ENCODE measurements at places on chromosomes 7 and 10. TPM values are rescaled to one million over a fixed set of nuclear protein-coding genes. Genes with fewer than 3 reads are reported as not detected.

Gene PLXDC2
- 6.1 TPM for total RNA-seq

Gene PGAM2
- total RNA-seq = not detected

Gene SFTPD
- not detected for total RNA-seq

Gene GJD4
- not detected for total RNA-seq

Gene POLD2
- total RNA-seq = 136 TPM

Gene HECW1
- 1.1 TPM for total RNA-seq

Gene WNT16
- total RNA-seq = 1.7 TPM

Gene ANKRD30A
- total RNA-seq = not detected

Gene DENND11
- total RNA-seq = 5.0 TPM

Gene PLCE1
- 4.5 TPM for total RNA-seq

Gene NME8
- not detected for total RNA-seq

Gene GNGT1
- total RNA-seq = not detected

Gene GNG11
- 6.1 TPM for total RNA-seq

Gene SUGCT
- total RNA-seq = 7.5 TPM

Gene TYW1B
- 1.8 TPM for total RNA-seq

Gene KCND2
- total RNA-seq = under 0.01 TPM

Gene CTAGE6
- 0.18 TPM for total RNA-seq

Gene C10orf71
- total RNA-seq = not detected

Gene MPP7
- 1.4 TPM for total RNA-seq

Gene SH2D4B
- not detected for total RNA-seq

Gene MMD2
- not detected for total RNA-seq

Gene VGF
- total RNA-seq = 0.18 TPM

Gene LDB3
- total RNA-seq = 0.28 TPM

Gene CREM
- total RNA-seq = 40.5 TPM

Gene NUTM2A
- under 0.01 TPM for total RNA-seq

Gene ANKRD1
- total RNA-seq = 10.8 TPM

Gene ACTL6B
- total RNA-seq = not detected

Gene SPDYE2
- not detected for total RNA-seq

Gene DNAJC9
- total RNA-seq = 39.4 TPM

Gene MSMB
- total RNA-seq = not detected

Gene IDI2
- total RNA-seq = not detected

Gene NIPSNAP2
- total RNA-seq = 53.0 TPM

Gene SLC26A3
- total RNA-seq = not detected
